Bone marrow (tissue), 2 donors: ENCODE measurements at places on chromosomes 3 and 15.

DNA sequence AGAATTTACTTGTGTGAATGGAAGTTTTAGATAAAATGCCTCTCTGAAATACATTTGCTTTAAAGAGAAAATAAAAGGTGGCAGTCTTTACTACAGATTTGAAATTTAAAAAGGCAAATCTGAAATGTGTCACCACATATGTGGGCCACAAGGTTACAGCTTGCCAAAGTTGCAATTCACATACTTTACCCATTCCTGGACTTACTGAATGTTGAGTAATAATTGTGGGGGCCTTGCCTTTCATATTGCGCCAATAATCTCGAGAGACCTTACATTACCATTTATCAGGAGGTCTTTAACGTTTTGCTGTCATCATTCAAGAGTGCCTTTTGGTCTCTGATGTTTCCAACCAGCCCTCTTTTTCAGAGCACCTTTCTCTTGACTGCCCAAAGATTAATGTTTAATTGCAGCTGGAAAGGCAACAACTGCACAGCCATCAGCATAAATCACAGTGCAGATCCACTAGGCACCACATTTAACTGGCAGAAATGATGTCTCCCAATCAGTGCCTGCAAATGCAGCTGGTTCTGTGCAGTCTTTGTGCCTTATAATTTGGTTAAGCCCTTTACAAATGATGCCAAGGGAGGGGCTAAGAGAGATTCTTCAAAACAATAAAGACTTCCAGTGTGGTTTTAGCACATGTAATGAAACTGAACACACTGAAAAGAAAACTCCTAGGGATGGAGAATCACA lies 206.8 kb downstream of the MAGI1 start:
- no peak for DNase-seq

GRCh38 chr3:65479990-65480389 lies 558.7 kb downstream of the MAGI1 start:
- no peak for DNase-seq

- DNase-seq: no peak
Measured at GRCh38 chr3:23113455-23114171, 89.5 kb upstream of the UBE2E2 start.

DNA sequence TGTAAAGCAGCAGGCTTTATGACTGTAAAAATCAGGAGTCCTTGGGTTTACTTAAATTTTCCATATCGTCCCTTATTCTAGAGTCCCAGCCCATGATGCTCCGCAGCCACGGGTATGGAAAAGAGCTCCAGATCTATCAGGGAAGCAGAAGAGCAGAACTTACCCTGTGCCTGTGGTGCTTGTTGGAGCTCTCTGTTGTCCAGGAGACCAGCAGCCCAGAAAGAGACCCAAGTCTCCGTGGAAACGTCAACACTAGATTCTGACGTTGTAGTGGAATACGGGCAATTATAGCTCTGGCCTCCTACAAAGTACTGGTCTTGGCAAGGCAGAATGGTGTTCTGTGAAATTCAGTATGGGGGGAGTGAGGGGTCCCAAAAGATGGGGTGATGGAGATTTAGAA lies 2.0 kb downstream of the GMNC start:
- DNase-seq: no peak

- DNase-seq: no peak
Measured at GRCh38 chr3:32531010-32531647, 28.5 kb upstream of the CMTM6 start.

DNA sequence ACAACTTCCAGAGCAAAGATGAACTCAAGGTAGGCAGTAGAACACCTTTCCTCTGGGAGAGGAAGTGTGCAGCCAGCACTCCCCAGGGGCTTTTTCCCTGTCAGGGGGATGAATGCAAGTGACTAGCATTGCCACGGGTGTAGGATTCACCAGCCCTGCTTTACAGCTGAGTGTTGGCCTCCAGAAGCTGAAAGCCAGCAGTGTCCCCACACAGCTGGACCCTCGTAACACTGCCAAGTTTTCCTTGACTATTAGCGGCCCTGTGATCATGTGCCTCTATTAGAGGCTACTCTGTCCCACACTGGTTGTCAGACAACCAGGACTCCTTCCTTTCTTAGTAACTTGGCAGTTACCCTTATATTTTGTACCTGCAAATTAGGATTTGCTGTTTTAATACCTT lies 104.9 kb upstream of the MANF start:
- no peak for DNase-seq

DNA sequence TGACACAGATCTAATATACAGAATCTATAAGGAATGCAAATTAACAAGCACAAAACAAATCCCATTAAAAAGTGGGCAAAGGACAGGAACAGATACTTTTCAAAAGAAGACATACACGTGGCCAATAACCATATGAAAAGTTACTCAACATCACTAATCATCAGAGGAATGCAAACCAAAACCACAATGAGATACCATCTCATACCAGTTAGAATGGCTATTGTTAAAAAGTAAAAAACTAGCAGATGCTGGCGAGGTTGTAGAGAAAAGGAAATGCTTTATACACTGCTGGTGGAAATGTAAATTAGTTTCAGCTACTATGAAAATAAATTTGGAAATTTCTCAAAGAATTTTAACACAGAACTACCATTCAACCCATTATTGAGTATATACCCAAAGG lies 50.7 kb downstream of the ADAMTS17 start:
- no peak for DNase-seq

- no peak for DNase-seq
Measured at GRCh38 chr3:12159227-12159601, 502 bp upstream of the TIMP4 start.

- peak; percentile 23 for DNase-seq
Measured at GRCh38 chr15:49387471-49387870, 35.6 kb upstream of the FGF7 start.

DNA sequence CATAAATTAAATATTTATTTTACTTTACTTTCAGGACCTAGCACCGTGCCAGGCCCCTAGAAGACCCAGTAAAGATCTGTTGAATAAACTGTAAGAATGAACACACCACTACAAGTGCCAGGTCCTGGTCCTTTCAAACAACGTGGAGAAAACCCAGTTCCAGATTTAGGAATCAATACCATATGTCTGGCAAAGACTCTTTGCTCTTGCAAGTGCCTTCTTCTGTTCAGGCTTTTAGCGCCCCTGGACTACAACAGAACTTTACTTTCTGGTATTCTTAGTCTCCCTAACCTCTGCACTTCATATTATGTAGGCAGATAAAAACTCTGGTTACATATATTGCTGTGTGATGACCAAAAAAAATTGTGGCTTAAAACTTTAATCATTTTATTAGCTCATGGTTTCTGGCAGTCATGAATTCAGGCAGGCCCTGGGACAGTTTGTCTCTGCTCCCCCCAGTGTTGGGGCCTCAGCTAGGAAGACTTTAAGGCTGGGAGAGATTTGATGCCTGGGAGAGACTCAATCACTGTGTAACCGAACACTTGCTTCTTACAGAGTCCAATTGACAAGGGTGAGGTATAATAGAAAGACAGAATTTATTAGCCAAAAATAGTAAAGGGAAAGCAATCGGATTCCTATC lies 2.9 kb upstream of the PSMA4 start:
- no peak for DNase-seq

DNA sequence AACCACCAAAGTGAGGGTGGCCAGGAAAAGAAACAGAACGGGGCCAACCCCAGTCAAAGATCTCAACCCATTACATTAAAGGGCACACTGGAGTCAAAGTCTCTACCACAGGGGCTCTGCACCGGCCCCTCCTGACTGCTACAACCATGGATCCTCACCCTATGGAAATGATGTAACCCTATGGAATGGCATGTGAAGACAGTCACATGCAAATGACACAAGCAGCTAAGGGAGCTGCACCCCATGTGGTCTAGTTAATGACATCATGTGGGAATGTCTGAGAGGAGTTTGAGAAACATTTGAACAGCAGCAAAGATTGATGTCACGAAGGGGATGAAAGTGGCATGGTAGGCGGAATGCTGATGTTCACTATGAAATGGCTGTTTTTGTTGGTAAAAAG lies 298.2 kb upstream of the SLCO3A1 start:
- DNase-seq: no peak

GRCh38 chr3:194399166-194399565 lies at the start of gene GP5:
Gene GP5, minus strand, starts transcription at chr3:194399266. Its CDS starts 984 bp downstream, at chr3:194398282.
- no peak for DNase-seq

DNA sequence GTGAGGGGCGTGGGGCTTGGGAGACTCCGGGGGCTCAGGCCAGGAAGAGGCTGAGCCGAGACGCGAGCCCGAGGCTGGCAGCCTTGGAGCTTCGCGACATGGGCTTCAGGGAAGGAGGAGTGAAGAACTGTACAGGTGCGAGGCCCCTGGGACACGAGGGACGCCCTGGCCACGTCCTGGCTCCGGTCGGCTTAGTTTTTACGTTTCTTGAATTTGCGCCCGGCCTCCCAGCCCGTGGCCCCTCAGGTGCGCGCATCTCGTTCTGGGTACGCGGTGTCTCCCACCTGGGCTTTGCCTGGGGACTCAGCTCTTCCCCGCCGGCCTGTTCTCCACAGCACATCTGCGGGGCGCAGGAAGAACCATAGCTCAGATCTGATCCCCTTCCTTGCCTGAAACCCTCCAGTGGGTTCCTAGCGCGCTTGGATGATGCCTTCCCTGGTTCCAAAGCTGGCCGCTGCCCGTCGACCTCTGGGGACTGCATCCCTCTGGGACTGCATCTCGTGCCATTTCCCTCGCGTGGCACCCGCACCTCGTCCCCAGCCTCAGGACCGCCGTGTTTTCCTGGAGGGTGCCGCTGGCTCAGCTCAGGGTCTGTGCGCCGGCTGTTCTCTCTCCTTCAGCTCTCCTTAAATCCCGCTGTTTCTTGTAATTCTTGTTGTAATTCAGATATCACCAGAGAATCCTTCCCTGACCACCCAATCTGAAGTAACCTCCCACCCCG lies 614 bp downstream of the CHCHD6 start:
- no peak for DNase-seq

DNA sequence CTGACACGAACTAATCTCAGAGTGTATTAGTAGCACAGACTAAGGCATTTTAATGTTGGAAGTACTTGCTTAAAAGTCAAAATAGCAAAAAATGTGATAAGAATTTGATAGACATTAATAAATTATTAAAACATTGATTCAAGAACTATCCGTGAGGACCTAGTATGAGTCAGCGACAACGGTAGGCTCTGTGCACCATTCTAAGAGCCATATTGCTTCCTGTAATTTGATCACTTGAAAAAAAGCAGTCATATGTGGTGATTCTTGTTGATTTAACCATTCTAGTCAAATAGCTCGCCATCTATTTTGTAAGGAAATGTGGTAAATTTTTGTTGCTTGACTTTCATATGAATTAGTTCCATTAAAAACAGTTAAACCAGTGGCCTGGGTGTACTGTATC lies 534.9 kb upstream of the ARRDC4 start:
- DNase-seq: no peak

- no peak for DNase-seq
Measured at GRCh38 chr15:74302821-74303359, 64.6 kb downstream of the CYP11A1 start.

GRCh38 chr3:50168388-50168787 lies 13.3 kb downstream of the SEMA3F start:
- DNase-seq: no peak

DNA sequence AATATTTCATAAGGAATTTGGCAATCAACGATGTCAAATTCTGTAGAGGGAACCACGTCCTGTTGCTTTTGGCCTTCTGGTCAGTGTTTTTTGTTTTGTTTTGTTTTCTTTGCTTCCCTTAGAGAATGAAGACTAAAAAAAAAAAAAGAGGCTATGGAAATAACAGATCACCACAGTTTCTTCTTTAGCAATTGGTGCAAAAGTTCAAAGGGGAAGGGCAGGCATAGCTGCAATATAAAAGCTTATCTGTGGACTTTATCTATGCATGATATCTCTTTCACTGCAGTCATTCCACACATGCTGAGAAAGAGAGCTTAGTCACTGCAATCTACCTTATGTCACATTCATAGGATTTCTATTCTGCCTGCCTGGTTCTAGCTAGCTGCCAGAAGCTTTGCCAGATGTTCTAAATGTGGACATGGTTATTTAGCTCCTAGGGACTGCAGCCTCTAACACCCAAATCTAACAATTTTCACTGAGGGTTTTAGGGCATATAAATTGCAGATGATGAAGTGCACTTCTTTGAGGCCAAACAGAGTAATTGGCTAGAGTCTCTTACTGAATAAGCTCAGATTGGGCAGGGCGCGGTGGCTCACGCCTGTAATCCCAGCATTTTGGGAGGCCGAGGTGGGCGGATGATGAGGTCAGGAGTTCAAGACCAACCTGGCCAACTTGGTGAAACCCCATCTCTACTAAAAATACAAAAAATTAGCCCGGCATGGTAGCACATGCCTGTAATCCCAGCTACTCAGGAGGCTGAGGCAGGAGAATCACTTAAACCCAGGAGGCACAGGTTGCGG lies 637.2 kb downstream of the NTRK3 start:
- DNase-seq: no peak

- DNase-seq: no peak
Measured at GRCh38 chr3:41329881-41330280, 130.6 kb downstream of the CTNNB1 start.

GRCh38 chr3:197024881-197025735 lies 4.5 kb downstream of the MELTF start:
- DNase-seq: no peak

- no peak for DNase-seq
Measured at GRCh38 chr3:53754325-53754724, 91.9 kb downstream of the CHDH start.

GRCh38 chr3:18559331-18559842 lies 134.2 kb upstream of the SATB1 start:
- no peak for DNase-seq

DNA sequence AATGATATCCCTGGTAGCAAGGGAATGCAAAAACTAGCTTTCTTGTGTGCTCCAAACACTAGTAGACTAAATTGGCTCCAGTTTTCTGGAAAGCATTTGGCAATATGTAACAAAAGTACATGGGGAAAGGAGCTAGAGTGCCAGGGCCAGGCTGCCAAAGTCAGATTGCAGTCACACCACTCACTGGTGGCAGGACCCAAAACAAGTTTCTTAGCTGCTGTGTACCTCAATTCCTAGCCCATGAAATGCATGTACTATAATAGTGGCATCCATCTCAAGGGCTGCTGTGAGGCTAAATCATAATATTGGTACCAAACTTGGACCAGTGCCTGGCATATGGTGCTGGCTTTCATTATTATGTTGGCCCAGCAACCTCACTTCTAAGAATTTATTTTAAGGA lies 49.3 kb downstream of the CLDN18 start:
- no peak for DNase-seq

- no peak for DNase-seq
Measured at GRCh38 chr3:126124896-126125295, 41.0 kb upstream of the SLC41A3 start.

GRCh38 chr3:135197246-135197645 lies 402.2 kb downstream of the EPHB1 start:
- no peak for DNase-seq

GRCh38 chr15:68488966-68489365 lies 57.0 kb upstream of the ITGA11 start:
- DNase-seq: no peak

DNA sequence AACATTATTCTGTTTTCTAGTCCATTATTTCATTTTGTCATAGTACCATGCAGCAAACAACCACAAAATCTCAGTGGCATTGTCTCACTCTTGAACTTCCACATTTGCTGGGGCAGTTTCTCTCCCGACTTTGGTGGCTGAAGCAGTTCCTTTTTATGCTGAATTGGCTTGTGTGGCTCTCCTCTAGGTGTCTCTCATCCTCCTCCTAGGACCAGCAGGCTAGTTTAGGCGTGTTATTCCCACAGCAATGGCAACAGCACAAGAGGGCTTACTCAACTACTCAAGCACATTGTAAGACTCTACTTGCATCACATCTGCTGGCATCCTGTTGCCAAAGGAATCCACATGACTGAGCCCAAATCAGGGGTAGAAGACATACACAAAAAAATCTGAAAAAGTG lies 201.8 kb upstream of the KCNH8 start:
- DNase-seq: no peak

- no peak for DNase-seq
Measured at GRCh38 chr3:129658110-129658843, 51.8 kb upstream of the PLXND1 start.
